ENCODE measurements at places on chromosomes 1 and 21. TPM values are rescaled to one million over a fixed set of nuclear protein-coding genes. Genes with fewer than 3 reads are reported as not detected.

DNA sequence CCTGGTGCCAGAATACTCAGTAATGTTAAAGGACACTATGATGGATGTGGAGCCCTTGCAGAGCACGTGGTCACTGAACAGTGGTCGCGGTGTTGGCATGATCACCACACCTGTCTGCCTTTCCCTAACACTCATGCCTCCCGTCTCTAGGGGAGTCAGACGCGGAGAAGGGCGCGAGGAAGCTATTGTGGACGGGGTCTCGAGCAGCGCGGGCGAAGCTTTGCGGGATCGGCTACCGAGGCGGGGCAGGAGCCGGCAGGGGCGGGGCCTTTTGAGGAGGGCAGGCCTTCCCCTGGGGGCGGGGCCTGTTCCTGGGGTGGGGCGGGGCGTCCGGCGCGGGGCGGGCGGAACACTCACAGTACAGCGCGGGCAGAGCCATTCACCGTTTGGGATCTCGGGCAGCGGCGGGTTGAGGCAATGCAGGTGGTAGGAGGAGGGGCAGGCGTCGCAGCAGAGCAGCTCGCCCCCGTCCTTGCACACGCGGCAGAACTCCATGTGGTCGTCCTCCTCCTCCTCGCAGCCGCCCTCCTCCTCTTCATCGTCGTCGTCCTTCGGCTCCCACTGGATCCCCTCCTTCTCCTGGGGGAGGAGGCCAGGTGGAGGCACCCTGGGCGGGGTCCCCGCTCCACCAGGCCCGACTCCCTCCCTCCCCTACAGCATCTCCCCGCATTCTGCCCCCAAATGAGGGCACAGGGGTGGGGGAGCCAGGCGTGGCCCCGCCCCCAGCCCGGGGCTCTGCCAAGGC, 31.5 kb downstream of the CHD5 start:
- H3K36me3 ChIP-seq = no peaks in the 10 kb centered on the region
- H3K4me1 ChIP-seq = peaks cover 3% of the 10 kb centered on the region
- no peak for DNase-seq
- no peak overlapping the region for H3K27ac ChIP-seq
- peaks cover 20% of the 10 kb centered on the region for H3K27me3 ChIP-seq

DNA sequence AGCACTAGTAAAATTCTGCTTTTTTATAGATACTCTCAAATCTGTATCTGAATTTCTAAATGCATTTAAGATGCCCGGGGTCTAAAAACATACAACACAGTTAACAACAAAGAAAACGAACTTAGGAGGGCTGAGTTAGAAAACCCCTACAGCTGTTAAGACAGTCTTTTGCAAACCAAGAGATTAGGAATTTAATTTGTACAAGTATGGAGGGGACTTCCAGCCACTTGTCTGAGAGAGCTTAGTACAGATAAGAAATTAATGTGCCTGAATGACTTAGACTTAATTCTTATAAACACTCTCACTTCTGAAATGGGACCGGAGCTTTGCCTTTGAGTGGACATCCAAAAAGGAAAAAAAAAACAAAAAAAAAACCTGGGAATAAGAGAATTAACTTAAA, 61.6 kb downstream of the SMYD3 start:
- no peak overlapping the region for H3K4me3 ChIP-seq
- DNase-seq = no peak
- H3K27ac ChIP-seq = no peak overlapping the region
- H3K27me3 ChIP-seq = no peaks in the 10 kb centered on the region

SYT11 gene
- 5.3 TPM for total RNA-seq

AMPD1 gene
- total RNA-seq = 65.4 TPM

Data from gastrocnemius medialis (tissue), 4 donors.